ENCODE measurements at places on chromosomes 11 and 22.
A peak's percentile ranks its signal among the peaks of the same experiment; 100 is the strongest.

GRCh38 chr11:134333312-134333711 is 1.5 kb downstream of the GLB1L2 start:
- no peak for DNase-seq

- DNase-seq, result no peak
These were observed 154.4 kb downstream of the SBF2 start for GRCh38 chr11:10139656-10140055.

- DNase-seq, result no peak
These were observed 10.4 kb upstream of the ANO1 start for GRCh38 chr11:70067591-70068341.

DNA sequence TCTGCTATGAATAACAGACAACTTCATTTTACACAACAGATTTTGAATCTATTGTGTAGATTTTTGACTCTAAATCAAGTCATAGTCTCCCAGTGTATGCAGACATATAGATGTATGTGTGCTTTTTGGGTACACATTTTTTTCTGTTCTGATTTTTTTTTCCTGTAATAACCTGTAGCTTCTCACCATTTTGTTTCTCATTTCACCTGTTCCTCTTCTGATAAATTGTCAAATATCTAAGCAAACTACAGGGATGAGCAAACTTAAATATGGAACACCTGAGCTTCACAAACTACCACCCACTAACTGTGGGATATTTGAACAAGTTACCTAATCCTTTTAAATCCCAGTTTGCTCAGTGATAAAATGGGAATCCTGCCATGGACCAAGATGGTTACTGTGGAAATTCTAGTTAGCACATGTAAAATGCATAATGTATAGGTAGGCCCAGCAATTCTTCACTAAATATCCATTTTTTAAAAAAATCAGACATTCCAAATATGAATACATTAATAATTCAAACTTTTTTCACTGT is 15.7 kb downstream of the LGR4 start:
- no peak for DNase-seq

DNA sequence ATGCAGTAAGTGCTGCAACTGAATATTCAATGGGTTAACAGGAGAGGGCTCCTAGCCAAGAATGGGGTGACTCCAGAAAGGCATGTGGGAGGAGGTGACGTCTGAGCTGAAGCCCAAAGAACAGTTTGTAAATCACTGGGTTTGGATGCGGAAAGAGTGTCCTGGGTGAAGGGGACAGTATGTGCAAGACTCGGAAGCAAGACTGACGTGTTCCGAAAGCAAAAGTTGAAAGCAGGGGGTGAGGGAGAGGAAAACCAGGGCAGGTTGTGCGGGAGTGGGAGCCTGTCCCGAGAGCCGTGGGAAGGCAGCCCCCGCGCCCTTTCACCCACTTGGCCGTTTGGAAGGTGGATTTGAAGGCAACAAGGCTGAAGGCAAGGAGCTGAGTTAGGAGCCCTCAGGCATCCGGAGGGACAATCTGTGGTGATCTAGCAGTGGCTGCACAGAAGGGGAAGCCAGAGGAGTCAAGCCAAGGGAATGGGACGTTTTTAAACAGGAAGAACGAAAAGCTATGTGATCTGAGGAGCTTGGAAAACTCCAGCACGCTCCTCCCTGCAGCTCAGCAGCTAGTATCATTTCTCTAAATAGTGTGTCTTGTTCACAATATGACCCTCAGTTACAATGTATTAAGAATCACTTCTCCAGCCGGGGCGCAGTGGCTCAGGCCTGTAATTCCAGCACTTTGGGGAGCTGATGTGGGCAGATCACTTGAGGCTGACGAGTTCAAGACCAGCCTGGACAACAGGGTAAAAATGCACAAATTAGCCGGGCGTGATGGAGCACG is 7.7 kb downstream of the SLC25A18 start:
- no peak for DNase-seq

DNA sequence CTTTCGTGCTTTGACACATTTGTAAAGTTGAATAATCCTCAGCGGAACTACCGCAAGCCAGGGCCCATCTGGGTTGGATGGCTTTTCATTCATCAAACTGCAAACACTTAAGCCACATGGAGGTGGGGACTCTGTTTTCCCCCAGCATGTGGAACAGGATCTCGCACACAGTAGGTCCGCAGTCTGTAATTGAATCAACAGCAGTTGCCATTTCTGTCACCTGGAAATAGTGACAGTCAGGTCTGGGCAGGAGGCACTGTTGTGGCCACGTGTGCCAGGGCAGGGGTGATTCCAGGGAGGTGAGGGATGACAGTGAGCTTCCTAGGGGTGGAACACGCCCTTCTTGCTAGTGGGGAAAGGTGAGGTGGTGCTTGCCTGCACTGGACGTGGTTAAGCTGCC is 50.7 kb upstream of the ANO1 start:
- no peak for DNase-seq

DNA sequence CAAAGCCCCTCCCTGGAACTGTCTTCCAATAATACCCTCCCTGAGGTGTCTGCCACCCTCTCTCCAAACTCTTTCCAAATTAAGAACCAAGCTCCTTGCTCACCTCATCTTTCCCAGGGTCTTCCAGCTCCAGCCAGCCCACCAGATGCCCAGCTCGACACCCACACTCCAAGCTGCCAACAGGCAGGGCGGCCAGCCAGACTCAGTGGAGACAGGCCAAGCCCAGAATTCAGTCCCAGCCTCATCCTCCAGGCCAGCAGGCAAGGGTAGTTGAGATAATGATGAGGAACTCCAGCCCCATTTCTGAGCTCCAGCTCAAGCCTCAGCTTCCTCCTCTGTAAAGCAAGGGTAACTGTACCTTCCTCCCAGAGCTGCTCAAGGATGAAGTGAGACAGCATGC is 132.9 kb downstream of the CHST1 start:
- no peak for DNase-seq

- no peak for DNase-seq
These were observed 59.5 kb downstream of the ALX4 start for GRCh38 chr11:44250421-44250820.

DNA sequence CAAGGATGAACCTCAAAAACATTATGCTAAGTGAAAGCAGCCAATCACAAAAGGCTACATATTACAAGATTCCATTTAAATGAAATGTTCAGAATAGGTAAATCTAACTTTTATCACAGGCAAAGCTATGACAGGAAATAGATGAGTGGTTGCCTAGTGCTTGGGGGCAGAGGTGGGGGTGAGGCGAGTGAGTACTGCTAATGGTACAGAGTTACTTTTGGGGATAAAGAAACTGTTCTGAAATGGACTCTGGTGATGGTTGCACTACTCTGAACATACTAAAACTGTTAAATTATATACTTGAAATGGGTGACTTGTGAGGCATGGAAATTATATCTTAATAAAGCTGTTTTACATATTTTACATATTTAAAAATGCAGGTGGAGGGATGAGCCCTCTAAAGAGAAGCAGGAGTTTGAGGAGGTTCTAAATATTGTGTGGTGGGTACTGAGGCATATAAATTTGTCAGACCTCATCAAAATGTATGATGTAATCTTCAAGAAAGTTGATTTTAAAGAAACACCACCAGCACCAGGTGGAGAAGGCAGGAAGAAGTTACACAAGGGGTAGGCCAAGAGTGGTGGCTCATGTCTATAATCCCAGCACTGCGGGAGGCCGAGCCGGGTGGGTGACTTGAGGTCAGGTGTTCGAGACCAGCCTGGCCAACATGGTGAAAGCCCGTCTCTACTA is 3.6 kb downstream of the SLC43A1 start:
- DNase-seq, result no peak

- no peak for DNase-seq
These were observed 9.6 kb upstream of the SLC35C1 start for GRCh38 chr11:45795379-45795778.

DNA sequence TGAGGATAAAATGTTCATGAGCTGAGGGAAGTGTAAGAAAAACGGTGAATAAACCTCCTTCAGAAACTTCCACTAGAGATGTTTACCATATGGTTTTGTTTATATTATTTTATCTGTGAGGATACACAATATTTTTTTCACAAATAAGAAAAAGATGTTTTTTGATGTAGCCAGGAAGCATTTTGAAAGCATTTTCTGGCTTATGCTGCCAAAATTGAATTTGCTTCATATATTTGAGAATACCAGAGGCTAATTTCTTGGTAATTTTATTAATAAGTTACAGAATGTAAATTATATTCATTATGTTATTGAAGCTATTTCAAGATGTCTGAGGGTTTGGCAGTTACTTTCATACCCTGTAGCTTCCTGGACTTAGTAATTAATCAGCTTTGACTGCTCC is 686.6 kb downstream of the LUZP2 start:
- DNase-seq, result no peak

- peak; percentile 48 for DNase-seq
These were observed 883 bp downstream of the HIPK3 start for GRCh38 chr11:33257897-33258630.

DNA sequence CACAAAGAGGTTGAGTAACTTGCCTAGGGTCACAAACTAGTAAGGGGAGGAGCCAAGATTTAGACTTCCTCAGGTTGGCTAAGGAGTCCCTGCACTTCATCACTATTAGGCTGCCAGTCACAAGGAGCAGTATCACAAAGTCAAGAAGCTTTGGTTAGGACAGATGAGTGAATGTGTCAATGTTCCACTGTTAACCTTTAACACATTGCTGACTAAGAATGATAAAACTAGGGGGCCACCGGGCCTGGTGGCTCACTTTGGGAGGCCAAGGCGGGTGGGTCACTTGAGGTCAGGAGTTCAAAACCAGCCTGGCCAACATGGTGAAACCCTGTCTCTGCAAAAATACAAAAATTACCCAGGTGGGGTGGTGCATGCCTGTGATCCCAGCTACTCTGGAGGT is 32.0 kb downstream of the TMEM123 start:
- DNase-seq, result no peak

- no peak for DNase-seq
These were observed 68.3 kb downstream of the PACSIN2 start for GRCh38 chr22:42946546-42947198.

Measured in activated CD4-positive, CD25-positive, alpha-beta regulatory T cell (primary cell).